Neural progenitor cell (in vitro differentiated cells): ENCODE measurements at places on chromosomes 11 and 22.

GRCh38 chr11:76623171-76623883 lies 47.2 kb downstream of the LRRC32 start:
- DNase-seq = no peak

- DNase-seq = no peak
These were observed 11.9 kb downstream of the DUSP8 start for GRCh38 chr11:1560002-1560648.

GRCh38 chr11:57008373-57008772 lies 19.7 kb downstream of the OR5AK2 start:
- no peak for DNase-seq

GRCh38 chr11:134786636-134787035 lies 374.6 kb upstream of the B3GAT1 start:
- DNase-seq = no peak

- DNase-seq = no peak
These were observed 378.8 kb downstream of the DYNC2H1 start for GRCh38 chr11:103488031-103488461.

- no peak for DNase-seq
These were observed 179.3 kb upstream of the FAT3 start for GRCh38 chr11:92045301-92045700.

DNA sequence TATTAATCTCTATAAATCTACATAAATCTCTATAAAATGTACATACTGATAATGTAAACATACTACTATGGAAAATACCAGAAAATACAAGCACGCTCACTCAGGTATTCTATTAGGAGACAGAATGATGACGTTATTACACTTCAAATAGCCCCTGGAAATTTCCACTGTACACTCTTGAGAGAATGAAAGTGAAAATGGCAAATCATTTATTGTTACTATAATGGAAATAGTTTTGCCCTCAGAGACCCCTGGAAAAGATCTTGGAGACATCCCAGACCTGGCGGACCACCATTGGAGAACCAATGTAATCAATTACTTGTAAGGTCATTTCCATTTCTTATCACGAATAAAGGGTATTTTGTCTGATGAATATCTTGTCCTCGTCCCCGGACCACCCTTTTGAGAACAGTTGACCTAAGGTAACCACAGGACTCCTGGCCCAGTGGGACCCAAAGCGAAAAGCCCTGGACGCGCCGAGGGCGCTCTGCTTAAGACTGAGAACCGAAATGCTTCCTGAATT lies 509 bp upstream of the PRRG4 start:
- no peak for DNase-seq

DNA sequence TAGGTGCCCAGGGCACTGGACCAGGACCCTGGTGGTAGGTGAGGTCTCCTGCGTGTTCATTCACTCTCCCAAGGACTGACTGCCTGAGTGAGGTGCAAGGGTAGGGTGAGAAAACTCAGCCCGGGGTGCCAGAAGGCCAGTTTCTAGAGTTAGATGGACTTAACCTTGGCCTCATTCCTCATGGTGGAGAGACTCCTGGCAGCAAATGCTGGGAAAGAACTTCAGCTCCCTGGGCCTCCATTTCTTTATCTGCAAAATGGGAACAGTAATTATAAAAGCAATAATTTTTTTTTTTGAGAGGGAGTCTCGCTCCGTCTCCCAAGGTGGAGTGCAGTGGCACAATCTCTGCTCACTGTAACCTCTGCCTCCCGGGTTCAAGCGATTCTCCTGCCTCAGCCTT lies 47.7 kb downstream of the TRIOBP start:
- no peak for DNase-seq

DNA sequence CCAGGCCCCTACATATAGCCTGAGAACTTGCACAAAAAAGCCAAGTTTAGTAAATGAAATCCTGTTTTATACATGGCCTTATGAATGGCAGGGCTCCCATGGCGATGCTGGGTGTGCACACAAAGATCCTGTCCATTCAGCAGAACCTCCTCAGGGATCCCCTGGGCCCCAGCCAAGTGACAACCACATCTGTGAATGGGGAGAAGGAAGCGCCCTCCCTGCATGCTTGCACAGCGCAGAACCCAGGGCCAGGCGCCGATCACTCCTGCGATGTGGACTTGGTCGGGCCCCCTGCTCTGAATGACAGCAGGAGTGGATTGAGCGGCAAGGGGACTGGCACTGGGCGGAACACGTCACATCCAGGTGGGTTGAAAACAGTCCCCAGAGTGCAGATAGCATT lies 4.5 kb upstream of the CDC42EP2 start:
- DNase-seq = peak; percentile 26

DNA sequence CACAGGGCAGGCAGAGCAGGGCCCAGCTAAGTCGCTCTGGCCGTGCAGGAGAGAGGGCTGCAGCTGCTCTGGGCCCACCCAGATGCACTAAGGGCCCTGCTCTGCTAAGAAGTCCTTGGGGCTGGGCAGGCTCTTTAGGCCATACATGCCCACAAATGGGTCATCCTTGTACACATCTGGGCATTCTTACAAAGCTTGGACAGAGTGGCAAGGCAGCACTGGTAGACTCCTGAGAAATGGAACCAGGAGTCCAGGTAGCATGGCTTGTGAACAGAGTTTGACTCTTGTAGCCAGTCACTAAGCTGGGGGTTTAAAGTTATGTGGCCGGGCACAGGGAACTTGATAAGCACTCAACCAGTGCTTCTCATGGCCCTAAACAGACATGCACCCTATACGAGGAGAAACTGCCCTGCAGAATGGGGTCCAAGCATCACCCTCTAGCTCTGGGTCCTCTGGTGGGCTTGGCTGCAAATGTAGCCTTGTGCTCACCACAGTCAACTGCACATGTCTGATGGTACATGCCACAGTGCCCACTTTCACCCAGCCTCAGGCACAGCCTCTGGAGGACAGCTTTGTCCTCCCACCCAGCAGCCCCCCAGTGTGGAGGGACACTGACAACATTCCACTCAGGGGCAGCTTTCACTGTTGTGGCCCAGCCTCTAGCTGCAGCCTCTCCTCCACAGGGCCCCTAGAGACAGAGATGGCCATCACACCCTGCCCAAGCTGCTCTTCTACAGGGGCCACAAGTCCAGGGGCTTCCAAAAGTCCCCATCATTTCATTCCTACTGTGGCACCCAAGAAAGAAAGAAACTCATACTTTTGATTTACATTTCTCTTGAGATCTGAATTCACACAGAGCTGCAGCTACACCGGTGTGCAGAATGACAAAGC lies 75.2 kb downstream of the DGCR2 start:
- DNase-seq = no peak

GRCh38 chr11:13644997-13645687 lies 23.3 kb upstream of the FAR1 start:
- DNase-seq = no peak

DNA sequence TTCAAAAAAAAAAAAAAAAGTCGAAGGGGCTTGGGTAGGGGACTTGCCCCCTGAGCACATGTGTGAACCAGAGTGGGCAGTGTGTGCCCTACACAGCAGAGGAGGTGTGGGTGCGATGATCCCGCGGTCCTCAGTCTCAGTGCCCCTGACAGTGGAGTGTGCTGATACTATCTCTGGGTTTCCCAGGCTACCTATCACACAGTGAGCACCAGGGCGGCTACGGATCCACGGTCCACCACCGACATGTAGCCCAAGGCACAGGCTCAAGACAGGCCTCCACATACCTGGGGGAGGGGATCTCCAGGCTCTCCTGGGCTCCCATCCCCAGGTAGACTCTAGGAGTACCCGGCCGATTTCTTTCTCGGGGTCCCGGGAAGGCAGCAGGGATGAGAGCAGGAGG lies 9.1 kb downstream of the B3GAT1 start:
- DNase-seq = no peak

GRCh38 chr11:116641561-116642045 lies 131.2 kb downstream of the BUD13 start:
- DNase-seq = peak; percentile 67

GRCh38 chr22:27573280-27574001 lies 228.1 kb downstream of the MN1 start:
- peak; percentile 19 for DNase-seq

GRCh38 chr11:64694821-64695365 lies 28.1 kb downstream of the NRXN2 start:
- peak; percentile 79 for DNase-seq

DNA sequence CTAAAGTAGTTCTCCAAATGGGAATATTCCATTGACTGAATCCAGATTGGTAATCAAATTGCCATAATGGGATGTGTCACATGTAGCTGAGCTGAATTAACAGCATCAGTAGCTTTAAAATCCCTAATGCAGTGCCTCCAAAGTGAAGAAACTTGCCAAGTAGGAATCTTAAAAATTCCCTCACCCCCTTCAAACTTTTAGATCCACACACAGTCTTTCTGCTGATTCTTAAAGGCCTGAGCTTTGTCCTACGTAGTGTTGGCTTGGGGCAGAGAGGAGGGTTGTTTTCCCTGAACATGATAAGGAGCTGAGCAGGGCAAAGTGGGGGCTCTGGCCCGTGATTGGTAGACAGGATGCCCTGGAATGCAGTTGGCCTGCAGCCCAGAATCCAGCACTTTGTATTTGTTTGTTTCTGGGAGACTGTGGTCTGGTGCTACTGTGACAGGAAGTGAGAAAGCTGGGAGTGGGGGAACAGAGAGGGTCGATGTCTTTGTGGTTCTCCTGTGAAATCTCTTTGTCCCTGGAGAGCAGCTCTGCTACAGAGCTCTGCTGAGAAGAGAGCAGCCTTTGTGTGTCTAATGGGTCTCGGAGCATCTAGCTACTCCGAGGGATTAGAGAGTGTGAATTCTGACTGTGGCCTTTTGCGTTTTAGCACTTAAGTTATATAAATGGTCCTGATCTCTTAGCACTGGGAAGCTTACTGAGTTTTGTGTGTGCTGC lies 16.9 kb downstream of the CTNND1 start:
- DNase-seq = peak; percentile 87

GRCh38 chr11:126673319-126673718 lies 317.8 kb downstream of the ST3GAL4 start:
- no peak for DNase-seq

DNA sequence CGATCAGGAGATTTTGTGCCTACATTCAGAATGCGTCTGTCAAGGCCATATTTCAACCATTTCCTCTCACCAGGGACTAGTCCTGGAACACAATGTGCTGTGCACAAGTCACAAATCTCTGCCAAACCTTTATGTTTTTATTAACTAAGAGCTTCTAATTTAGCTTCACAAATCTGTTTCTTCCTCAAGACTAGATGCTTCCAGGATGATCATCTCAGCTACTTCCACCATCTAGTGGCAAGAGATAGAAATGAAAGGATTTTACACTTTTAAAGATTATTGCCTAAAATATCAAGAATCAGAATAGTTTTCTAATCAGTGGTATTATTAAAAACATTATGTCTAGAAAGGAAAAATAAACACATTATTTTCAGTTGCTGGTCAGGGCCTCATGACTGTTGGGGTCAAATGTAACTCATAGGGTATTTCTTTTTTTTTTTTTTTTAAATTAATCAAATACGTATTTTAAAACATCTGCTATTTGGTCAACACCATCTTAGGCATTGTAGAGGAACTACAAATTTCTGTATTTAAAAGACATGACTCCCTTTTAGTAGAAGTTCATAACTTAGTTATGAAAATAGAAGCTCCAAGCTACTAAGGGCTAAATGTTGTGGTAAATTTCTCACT lies 1102.6 kb downstream of the DLG2 start:
- DNase-seq = peak; percentile 44

DNA sequence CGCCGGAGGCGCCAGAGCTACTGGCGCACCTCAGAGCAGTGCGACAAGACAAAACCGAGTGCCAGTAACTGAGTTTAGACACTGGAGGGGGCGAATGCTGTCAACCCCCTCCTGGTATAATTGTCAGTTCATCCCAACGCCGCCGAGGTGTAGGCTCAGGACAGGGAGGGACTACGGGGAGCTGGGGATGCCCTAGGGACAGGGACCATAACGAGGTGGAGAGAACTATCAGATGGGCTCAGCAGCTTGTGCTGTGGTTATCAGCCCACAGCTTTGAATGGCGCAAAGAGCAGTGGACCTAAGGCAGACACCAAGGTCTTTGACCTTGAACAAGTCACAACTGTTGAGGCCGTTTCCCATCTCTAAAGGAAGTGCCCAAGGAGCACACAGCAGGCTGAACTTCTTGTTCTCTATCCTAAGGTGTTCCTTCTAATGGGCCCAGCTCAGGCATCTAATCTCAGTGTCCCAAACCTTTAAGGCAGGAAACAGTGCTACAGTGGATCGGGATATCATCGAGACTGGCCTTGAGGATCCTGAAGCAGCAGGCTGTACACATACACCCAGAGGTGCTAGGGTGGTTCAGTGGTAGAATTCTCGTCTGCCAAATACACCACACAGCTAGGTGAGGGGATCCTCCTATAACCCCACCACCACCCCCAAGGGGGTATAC lies 958 bp upstream of the TUT1 start:
- DNase-seq = no peak

- DNase-seq = no peak
These were observed 110.6 kb downstream of the TP53I11 start for GRCh38 chr11:44840085-44840478.

DNA sequence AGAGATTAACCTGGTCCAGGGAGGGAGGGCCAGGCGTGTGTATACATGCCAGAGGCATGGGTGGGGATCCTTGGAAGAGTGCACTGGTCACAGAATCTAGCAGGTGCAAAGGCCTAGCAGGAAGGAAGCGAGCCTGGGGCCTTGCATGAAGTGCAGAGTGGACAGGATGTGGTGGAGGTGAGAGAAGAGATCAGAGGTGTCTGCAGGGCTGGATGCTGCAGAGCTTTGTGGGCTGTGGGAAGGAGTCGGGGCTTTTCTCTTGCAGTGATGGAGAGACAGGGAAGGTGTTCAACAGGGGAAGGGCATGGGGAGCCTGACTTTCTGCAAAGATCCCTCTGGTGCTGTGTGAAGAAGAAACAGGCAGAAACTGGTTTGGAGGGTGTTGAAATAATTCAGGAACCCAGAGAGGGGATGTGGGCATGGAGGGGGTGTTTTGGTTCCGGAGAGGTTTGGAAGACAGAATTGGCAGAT lies 2.5 kb upstream of the TPST2 start:
- no peak for DNase-seq

- DNase-seq = peak; percentile 83
These were observed 48.0 kb upstream of the CLPB start for GRCh38 chr11:72482211-72482812.

DNA sequence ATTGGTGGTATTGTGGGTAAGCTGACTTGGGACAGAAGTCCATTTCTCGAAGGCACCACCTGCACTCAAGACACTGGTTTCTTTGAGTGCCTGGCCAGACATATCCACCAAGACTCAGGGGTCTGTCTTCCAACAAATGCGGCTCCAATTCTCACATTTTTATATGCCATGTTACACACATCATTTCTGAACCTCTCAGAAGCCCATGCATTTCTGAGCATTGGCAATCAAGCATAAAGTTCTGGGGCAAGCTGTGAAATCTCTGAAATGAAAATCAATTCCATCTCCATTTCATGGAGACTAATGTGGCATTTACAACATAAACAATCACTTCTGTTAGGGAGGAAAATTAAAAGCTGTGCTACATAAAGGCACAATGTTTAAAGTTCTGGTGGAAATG lies 243.7 kb downstream of the KIRREL3 start:
- no peak for DNase-seq

DNA sequence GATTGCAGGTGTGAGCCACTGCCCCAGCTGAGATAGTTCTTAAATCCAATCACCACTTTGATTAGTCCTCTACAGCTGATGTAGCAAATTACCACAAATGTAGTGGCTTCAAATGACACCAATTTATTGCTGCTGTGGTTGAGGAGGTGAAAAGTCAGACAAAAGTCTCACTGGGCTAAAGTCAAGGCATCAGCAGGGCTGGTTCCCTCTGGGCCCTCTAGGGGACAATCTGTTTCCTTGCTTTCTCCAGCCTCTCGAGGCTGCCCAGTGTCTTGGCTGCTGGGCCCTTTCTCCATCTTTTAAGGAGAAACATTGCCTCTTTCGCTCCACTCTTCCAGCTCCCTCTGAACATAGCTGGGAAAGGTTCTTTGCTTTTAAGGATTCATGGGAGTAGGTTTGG lies 50.5 kb upstream of the SHANK2 start:
- no peak for DNase-seq
